ENCODE measurements at places on chromosomes 7 and 10.

DNA sequence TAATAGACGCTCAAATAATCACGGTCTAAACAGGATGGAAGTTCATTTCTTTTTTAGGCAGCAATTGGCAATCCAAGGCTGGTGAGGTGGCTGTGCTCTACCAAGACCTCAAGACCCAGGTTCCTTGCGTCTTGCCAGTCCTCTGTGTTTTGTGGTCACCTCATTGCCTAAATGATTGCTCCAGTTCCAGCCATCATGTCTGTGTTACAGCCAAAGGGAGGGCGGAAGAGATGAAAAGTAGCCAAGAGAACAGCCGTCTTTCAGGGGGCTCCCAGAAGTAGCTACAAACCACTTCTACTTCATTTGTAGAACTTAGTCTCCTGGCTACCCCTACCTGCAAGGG is 19.2 kb upstream of the C10orf67 start:
- no peak for DNase-seq

GRCh38 chr10:72008096-72008981 is 44.1 kb downstream of the CHST3 start:
- DNase-seq = no peak

DNA sequence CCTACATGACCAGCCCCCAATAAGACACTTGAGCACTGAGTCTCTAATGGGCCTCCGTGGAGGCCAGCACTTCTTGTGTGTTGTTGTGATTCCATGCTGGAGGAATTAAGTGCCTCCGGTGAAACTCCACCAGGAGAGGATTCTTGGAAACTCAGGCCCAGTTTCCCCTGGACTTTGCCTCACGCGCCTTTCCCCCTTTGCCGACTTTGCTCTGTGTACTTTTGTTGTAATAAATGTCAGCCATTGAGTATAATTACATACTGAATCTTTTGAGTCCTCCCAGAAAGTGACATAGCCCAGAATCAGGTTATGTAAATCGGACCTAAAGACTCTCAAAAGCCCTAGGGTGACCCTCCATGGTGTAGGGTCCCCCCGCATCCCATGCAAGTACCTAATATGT is 82.4 kb downstream of the DLG5 start:
- no peak for DNase-seq

- no peak for DNase-seq
Measured at GRCh38 chr7:134902058-134902457, 84.2 kb upstream of the AGBL3 start.

DNA sequence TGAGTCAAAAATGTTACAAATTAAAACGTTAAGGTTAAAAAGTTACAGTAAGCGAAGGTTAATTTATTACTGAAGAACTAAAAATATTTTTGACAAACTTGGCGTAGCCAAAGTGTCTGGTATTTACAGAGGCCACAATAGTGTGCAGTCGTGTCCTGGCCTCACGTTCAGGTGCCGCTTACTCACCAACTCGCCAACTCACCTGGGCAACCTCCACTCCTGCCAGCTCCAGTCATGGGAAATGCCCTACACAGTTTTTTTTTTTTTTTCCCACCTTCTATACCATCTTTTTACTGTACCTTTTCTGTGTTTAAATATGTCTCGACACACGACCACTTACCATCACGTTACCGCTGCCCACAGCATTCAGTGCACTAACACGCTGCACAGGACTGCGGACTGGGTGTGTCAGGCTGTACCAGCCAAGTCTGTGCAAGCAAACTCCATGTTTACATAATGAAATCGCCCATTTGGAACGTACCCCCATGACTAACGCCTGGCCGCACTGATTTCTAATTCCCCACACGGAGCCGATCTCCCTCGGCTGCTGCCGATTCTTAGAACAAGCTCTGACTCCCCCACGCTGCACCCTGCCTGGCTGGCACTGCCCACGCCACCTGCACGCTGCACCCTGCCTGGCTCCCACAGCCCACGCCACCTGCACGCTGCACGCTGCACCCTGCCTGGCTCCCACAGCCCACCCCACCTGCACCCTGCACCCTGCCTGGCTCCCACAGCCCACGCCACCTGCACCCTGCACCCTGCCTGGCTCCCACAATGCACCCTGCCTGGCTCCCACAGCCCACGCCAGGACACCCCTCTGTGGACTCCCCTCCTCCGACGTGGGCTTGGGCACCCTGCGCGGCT is 203.1 kb downstream of the ZMYND11 start:
- peak; percentile 36 for DNase-seq

GRCh38 chr7:42495256-42495655 is 258.2 kb upstream of the GLI3 start:
- no peak for DNase-seq

GRCh38 chr10:78549140-78549935 is 515.7 kb downstream of the RPS24 start:
- no peak for DNase-seq

- DNase-seq = no peak
Measured at GRCh38 chr10:102040305-102041050, 15.5 kb downstream of the ARMH3 start.

GRCh38 chr10:3477683-3478082 is 305.1 kb upstream of the PITRM1 start:
- no peak for DNase-seq

DNA sequence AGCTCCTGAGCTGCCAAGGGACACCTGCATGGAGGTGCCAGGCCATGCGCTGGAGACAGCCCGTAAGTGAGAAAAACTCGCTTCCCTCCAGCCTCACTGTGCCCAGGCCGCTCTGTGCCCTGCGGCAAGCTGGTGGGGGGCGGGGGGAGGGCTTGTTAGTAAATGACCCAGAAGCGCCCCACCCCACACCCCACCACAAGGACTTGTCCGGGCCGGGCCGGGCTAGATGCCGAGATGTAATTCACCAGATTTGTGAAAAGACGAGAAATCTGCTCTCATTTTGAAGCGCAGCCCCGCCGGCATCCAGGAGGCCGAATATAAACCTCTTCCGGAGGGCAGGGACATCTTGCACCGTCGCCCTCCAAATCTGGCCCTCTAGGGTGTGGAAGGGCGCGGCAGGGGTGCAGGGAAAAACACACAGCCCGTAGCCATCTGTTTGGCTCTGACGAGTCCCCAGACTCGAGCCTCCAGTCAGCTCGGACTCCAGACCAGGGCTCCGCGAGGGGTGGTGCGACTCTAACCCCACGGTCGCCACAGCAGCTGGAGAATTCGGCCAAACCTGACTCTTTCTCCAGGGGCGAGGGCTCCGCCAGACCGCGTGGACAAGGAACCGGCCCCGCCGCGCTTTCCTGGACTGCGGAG is 14.8 kb downstream of the TLX1 start:
- DNase-seq = no peak

GRCh38 chr7:30694774-30695721 is 12.8 kb upstream of the CRHR2 start:
- DNase-seq = no peak

- no peak for DNase-seq
Measured at GRCh38 chr10:43965033-43965917, 316.6 kb upstream of the ZNF32 start.

DNA sequence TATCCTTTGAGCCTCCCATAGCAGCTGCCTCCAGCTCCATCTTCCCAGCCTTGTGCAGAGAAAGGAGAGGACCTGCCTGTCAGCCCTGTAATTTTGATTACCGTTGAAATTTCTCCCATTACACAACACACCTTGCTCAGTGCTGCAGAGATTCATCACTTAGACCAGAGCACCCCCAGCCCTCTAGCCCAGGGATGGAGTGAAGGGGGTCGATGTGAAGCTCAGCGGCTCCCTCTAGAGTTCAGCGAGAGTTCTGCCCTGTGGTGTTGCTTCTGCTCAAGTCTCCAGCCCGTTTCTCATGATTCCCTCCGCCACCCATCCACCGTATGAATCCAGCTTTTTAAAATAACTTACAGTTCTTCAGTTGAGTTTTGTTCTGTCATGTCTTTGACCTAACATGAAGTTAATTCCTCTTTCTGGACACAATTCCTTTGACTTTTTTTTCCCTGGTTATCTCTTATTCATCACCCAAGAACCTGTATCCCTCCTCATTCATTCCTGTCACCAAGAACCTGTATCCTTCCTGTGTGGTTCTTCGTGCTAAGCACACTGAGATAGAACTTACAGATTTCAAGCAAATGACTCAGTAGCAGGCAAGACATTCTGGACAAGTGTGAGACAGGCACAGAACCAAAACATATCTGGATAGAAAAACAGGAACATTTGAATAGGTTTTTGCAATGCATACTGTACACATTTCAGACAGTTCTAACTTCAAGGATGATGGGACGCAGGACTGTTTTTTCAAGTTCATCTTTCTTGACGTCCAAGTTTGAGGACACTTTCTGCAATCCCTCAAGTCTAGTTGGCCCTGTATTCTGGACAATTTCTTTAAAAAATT is 35.0 kb upstream of the ZNF32 start:
- DNase-seq = no peak

DNA sequence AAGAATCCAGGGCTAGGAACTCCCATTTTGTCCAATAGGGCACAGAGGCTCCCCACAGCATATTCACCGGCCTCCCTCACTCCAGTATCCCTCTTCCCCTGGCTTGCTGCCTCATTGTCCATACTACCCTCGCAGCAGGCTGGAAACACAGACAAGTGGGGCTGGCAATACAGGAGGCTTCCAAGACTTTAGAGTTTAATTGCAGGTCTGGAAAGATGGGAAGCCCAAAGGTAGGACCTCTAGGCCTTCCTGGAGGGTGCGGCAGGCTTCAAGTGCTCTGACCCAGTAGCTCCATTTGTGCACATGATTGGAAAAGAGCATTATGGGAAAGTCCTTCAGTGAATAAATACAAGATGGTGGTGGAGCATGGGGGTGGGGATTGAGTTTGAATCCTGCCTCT is 166.7 kb downstream of the EVX1 start:
- DNase-seq = no peak

DNA sequence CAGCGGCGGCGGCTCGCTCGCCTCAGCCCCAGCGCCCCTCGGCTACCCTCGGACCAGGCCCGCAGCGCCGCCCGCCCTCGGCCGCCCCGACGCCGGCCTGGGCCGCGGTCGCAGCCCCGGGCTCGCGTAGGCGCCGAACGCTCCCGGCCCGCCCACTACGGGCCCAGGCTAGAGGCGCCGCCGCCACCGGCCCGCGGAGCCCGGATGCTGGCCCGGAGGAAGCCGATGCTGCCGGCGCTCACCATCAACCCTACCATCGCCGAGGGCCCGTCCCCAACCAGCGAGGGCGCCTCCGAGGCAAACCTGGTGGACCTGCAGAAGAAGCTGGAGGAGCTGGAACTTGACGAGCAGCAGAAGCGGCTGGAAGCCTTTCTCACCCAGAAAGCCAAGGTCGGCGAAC is 18.2 kb upstream of the TSPAN33 start:
- DNase-seq = no peak

- no peak for DNase-seq
Measured at GRCh38 chr10:30828164-30828563, 198.6 kb upstream of the LYZL2 start.

DNA sequence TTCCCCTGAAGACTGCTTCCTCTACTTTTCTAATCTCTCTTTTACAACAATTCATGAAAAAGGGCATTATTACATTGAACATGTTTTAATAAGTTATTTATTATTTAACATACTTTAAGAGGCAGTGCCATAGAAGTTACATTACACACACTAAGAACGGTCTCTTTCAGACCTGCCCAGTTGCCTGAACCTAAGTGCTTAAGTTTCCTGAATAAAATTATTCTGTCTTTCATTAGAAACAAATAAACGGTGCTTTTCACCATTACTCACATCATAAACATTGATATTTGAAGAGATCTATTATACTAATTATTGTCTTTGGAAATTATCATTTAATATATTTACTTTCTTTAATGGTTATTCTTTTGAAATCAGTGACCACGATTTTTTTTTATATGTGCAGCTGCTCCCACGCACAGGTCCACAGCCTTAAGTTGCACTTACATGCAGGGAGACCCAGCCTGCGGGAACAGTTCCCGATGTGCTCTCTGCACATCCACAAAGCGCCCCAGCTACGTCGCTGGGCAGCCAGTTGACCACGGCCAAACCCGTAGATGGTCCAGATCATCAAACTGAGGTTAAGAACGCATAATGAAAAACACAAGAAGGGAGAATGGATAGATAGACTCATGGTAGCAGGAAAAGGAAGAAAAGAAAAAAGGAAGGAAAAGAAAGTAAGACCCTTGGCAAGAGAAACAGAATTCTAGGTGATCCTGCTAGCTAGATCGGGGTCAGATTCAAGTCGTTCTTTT is 437.0 kb upstream of the MGMT start:
- no peak for DNase-seq

DNA sequence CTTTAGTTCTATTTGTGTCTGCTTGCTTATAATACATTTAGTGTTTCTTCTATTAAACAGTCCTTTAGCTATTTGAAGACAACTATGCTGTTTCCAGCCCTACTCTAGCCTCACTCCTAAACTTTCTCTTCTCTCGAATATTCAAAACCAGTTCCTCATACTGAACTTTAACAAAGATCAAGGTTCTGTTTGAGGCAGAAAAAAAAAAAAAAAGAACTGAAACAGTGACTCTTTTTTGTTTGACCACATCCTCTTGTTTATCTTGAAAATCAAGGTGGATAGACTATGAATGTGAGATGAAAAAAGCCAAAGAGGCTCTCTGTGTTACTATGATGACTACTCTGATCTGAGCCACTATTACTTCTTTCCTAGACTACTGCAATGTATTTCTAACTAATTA is 154.3 kb downstream of the ZNF365 start:
- DNase-seq = no peak

GRCh38 chr7:105267244-105267643 is 121.5 kb downstream of the SRPK2 start:
- DNase-seq = no peak

DNA sequence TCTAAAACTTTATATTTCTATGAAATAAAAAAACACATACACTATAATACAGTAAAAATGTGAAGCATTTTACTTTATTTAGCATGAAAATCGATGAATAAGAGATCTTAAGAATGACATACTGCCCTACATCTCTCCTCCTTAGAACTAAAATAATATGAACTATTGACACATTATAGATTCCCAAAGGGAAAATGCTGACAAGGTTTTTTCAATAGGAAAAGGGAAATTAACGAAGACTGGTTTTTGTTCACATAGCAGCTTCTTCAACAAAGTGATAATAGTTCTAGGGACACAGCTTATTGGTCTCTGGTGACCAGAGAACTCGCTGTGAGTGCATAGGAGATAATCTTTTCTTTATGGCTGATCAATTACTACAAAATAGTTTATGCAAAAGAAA is 57.9 kb upstream of the FEZF1 start:
- DNase-seq = no peak

Measured in occipital lobe (tissue), 3 donors.